ENCODE measurements at places on chromosomes 7 and 10. TPM values are rescaled to one million over a fixed set of nuclear protein-coding genes. Genes with fewer than 3 reads are reported as not detected.

Gene SLC26A5
- not detected for polyA plus RNA-seq

Gene CPED1
- 0.24 TPM for polyA plus RNA-seq

Gene FGFR2
- 0.63 TPM for polyA plus RNA-seq

Gene ZNF804B
- not detected for polyA plus RNA-seq

Gene CPA2
- polyA plus RNA-seq = not detected

Gene ACTL6B
- polyA plus RNA-seq = not detected

Gene SLC26A4
- 0.11 TPM for polyA plus RNA-seq

Gene EPDR1
- not detected for polyA plus RNA-seq

Gene NACAD
- not detected for polyA plus RNA-seq

Gene FAM25A
- polyA plus RNA-seq = not detected

Gene CACNA2D1
- polyA plus RNA-seq = not detected

Gene STRIP2
- polyA plus RNA-seq = 0.13 TPM

Gene DDX50
- polyA plus RNA-seq = 42.5 TPM

Gene SLC18A3
- polyA plus RNA-seq = not detected

Gene PRR15
- not detected for polyA plus RNA-seq

Gene FXYD4
- not detected for polyA plus RNA-seq

Gene CLDN3
- polyA plus RNA-seq = not detected

Gene CRPPA
- polyA plus RNA-seq = not detected

Gene TES
- polyA plus RNA-seq = 198 TPM

Gene GSTO2
- polyA plus RNA-seq = 3.6 TPM

Gene LRRC61
- polyA plus RNA-seq = 25.8 TPM

Gene ANKRD7
- not detected for polyA plus RNA-seq

Measured in CD4-positive, CD25-positive, alpha-beta regulatory T cell (primary cell).